ENCODE measurements at places on chromosomes 1 and 21. TPM values are rescaled to one million over a fixed set of nuclear protein-coding genes. Genes with fewer than 3 reads are reported as not detected.

- DNase-seq: no peak
Measured at GRCh38 chr1:243558576-243558975, 291.5 kb downstream of the AKT3 start.

DNA sequence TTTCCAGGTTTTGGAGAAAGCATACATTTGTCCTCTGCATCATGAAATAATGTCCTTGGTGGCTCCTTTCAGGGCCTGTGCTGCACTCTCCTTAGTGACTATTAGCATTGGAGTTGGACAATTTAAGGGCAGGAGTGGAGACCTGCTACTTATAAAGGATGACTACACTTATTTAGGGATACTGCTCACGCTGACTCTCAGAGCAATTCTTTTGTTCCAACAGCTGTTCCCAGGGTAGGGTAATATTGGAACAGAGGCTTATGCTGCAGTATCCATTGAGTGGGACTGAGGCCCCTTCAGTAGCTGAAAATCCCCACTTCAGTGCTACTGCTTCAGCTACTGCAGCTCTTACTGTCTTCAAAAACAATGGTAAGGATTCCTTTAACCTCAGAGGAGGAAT is 84.6 kb downstream of the GPR88 start:
- no peak for DNase-seq

CD101 gene
- 5.3 TPM for total RNA-seq

PANK4 gene
- total RNA-seq: 36.0 TPM

DNA sequence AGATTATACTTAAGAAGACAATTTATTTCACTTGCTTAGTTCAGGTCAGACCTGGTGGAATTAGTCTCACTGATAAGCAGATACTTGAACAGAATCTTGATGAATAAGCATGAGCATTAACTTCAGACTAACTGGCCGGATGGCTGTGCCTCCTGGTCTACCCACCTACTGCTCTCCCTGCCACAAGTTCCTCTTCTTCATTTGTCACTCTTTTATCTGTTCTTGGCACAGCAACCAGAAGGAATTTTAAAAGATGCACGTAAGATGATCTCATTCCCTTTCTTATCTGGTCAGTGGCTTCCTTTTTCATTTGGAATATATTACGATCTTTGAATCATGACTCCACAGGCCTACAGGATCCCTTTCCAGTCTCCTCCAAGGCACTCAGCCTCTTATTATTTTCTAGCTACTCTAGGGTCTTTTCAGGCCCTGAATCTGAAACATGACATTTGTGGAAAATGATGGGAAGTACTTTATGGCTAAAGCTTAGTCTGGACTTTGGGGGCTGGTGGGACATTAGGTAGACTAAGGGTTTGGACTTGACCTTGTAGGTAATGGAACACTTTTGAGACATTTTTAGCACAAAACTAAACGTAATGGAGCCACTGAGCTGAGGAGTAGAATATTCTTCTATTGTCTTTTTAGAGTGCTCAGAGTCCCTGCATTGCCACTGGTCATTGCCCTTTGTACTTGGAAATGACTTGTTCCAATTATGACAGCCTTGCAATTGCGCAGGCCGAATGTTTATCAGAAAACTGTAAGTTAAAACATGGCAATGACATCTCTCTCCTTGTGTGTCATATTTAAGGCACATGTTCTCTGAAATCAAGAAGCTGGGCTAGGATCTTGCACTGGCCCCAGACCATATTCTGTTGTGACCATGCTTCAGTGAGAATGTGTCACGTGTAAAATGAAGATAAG is 16.0 kb downstream of the ST6GALNAC3 start:
- DNase-seq: no peak

- no peak for DNase-seq
Measured at GRCh38 chr1:3078430-3078861, 9.4 kb downstream of the PRDM16 start.

GRCh38 chr1:241612533-241613477 is 27.4 kb downstream of the CHML start:
- no peak for DNase-seq

GRCh38 chr1:74197255-74197654 is 721 bp downstream of the LRRIQ3 start:
- DNase-seq: no peak

OR6N1 gene
- not detected for total RNA-seq

GRCh38 chr1:152777510-152778137 is 2.7 kb downstream of the LCE1F start:
- DNase-seq: no peak

- DNase-seq: no peak
Measured at GRCh38 chr21:42708107-42708506, 54.7 kb downstream of the PDE9A start.

TMEM234 gene
- total RNA-seq: 17.5 TPM

GRCh38 chr1:156821801-156822200 is 5.2 kb upstream of the SH2D2A start:
- DNase-seq: no peak
